NCI-H2081 (cell line): ENCODE measurements at places on chromosomes 7 and 10.

DNA sequence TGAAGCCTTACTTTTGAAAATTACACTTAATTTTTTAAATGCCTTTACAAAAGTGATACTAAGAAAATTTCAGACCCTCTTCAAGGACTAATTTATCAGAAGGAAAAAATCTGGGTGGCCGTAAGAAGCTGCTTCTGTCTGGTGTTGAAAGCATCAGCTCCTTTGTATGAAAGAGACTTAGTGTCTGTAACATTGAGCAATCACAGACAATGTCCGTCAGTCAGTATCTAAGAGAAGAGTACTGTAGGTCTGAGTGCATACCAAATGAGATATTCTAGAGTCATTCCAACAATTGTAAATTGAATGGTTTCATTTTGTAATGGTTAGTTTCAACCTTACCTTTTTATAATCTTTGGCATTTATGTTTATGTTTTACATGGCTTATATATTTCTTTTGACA lies 11.1 kb upstream of the MDFIC start:
- DNase-seq: no peak

DNA sequence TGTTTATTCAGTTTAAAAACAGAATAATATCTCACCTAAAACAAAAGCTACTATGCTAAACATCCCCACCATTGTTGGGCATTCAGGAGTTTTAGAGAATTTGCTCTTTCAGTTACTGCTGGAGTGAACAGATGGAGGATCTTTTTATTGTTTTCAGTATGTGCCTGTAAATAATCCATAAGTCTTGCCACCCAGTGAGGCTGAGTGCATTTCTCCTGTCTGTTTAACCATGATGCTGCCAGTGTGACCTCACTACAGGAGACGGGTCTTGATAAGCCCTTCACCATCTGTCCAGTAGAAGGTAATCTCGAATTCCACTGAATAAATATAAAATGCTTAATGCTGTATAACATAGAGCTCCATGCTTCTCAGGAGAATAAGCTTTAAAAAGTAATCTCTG lies 430.9 kb downstream of the POM121L12 start:
- DNase-seq: no peak

- DNase-seq: no peak
Observed at GRCh38 chr7:117446220-117446815, 19.0 kb upstream of the ASZ1 start.

GRCh38 chr10:26095781-26096180 lies 120.8 kb upstream of the GAD2 start:
- no peak for DNase-seq

DNA sequence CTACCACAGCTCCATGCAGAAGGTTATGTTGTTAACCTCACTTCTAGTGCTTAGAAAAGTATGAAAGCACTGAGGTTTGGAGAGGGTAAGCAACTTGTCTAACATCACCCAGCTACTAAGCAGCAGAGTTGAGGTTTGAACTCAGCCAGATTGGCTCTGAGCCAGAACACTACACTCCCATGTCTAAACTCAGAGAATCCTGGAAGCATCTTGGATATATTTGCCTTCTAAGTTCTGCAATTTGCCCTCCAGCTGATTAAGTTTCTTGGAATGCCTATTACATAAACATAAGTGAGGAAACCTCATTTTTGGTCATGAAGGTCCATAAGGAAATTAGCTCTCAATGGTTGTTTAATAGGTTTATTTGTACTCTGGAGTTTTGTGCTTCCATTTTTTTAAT lies 78.1 kb upstream of the PHYHIPL start:
- no peak for DNase-seq

GRCh38 chr10:35434533-35434932 lies 98.2 kb downstream of the CCNY start:
- no peak for DNase-seq

DNA sequence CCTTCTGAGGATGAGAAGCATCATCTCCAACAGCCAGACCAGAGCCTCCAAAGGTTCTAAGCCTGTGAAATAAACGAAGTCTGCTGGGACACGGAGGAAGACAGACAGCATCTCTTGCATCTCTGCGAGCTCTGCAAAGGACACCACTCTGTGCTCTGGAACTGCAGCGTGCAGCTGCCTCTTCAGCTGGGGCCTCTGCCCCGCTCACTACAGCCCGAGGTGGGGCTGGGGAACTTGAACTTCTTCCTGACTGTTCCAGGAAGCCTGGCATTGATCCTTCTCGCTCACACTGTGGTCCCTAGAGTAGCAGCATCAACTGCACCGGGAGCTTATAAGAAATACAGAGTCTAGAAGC lies 163.3 kb downstream of the USP6NL start:
- no peak for DNase-seq

GRCh38 chr10:10791869-10792268 lies 225.8 kb upstream of the CELF2 start:
- DNase-seq: no peak

GRCh38 chr10:45660876-45661411 lies 11.6 kb downstream of the ZFAND4 start:
- DNase-seq: no peak

- no peak for DNase-seq
Observed at GRCh38 chr7:84786073-84786472, 400.8 kb downstream of the SEMA3D start.

GRCh38 chr7:12434012-12434642 lies 30.5 kb upstream of the VWDE start:
- DNase-seq: no peak
